Activated CD4-positive, alpha-beta T cell treated with anti-CD3 and anti-CD28 coated beads, Interleukin-2, amount 50 U/mL, for 4 hours (primary cell): ENCODE measurements at places on chromosomes 12 and 14.
A peak's percentile ranks its signal among the peaks of the same experiment; 100 is the strongest.

GRCh38 chr12:127401005-127401404 lies 866.0 kb upstream of the TMEM132C start:
- DNase-seq: no peak

DNA sequence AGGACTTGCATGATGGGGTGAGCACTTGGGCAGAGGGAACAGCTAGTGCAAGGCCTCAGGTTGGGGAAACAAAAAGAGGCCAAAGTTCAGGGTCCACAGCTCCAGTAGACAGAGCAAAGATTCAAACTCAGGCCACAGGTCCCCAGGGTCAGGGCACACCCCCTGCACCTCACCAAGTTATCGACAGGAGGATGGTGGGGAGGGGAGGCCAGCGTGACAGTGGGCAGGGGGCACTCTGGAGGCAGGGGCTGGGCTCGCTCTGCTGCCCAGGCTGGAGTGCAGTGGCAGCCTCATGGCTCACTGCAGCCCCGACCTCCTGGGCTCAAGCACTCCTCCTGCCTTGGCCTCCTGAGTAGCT lies 32.4 kb upstream of the ULK1 start:
- DNase-seq: no peak

- no peak for DNase-seq
Observed at GRCh38 chr14:89955022-89955744, 544 bp upstream of the TDP1 start.

DNA sequence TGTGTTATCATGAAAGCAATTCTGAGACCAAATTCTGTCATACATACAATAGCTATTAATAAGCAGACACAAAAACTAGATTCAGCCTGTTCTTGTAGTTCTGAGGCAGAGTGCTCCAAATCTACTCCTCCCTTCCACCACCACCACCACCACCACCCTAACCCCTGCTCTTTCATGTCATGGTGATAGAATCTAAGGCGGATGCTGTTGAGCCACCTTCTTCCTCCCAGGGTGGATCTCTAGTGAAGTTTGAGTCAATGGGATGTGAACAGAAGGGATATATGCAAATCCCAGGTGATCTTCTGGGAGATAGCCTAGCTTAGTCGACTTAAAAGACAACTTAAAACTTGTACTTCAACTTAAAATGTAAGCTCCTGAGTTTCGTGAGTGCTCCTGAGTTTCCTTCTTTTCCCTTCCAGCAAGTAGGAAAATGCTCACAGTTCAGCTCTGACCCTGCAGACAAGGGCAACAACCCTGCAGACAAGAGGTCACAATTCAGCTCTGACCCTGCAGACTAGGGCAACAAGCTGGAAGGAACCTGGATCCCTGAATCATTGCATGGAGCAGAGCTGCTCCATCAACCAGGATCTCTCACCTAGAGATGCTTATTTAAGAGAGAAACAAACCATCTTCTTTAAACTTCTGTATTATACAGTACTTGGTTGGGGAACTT lies 204.1 kb downstream of the TTC8 start:
- no peak for DNase-seq

GRCh38 chr12:98149270-98149669 lies 366.1 kb upstream of the TMPO start:
- DNase-seq: no peak

GRCh38 chr12:68377881-68378280 lies 45.7 kb upstream of the MDM1 start:
- DNase-seq: no peak

DNA sequence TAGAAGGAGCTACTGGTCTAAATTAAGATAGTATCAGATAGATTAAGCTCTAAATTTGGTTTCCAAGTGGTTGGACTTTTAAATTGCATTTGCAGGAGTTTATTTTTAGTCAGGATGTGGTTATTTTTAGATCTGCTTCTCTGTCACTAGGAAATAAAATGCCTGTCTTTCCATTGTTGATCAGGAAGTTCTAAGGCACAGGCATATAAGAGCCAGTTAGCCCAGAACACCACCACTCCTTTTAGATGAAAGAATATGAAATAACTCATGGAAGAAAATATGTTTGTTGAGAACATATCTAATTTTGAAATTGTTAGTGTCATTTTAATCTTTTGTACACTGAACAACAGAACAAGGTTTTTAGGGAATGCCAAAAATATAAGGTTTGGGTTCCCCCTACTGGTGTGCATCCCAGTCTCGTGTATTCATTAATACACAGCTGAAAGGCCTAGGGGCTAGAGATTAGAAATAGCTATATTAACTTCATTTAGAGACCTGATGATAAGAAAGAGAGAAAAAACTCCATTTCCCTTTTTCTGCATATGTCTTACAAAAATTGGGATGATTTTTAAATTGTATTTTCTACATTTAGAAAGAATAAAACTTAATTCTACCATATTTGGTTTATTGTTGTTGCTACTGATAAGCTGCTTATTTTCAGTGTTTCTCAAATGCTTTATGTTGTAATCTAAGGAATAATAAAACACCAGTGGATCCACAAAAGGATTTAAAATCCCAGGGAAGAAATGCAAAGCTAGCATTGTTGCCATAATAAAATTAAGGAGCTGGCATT lies 67.2 kb downstream of the RIC8B start:
- peak; percentile 24 for DNase-seq

- no peak for DNase-seq
Observed at GRCh38 chr12:124395986-124396385, 101.1 kb downstream of the RFLNA start.
